ENCODE measurements at places on chromosomes 12 and 14. TPM values are rescaled to one million over a fixed set of nuclear protein-coding genes. Genes with fewer than 3 reads are reported as not detected.

PLD4 gene
- not detected for total RNA-seq

DGLUCY gene
- total RNA-seq = 31.3 TPM

FAM181A gene
- total RNA-seq = not detected

GRIN2B gene
- total RNA-seq = under 0.01 TPM

CFAP251 gene
- total RNA-seq = 6.1 TPM

ABCB9 gene
- total RNA-seq = 9.2 TPM

STAC3 gene
- not detected for total RNA-seq

KRAS gene
- total RNA-seq = 18.7 TPM

ERP27 gene
- total RNA-seq = not detected

DLGAP5 gene
- total RNA-seq = 23.8 TPM

SLC10A1 gene
- total RNA-seq = not detected

GPR135 gene
- total RNA-seq = 6.4 TPM

LTA4H gene
- 97.4 TPM for total RNA-seq

SDR9C7 gene
- total RNA-seq = not detected

FBRSL1 gene
- 8.4 TPM for total RNA-seq

CD163L1 gene
- 0.46 TPM for total RNA-seq

FAM222A gene
- 0.30 TPM for total RNA-seq

NRXN3 gene
- 3.3 TPM for total RNA-seq

MYRFL gene
- under 0.01 TPM for total RNA-seq

DPY19L2 gene
- total RNA-seq = 0.30 TPM

Measured in smooth muscle cell of the umbilical artery (primary cell).